AG08396 (cell line): ENCODE measurements at places on chromosomes 13 and 19.

- DNase-seq: no peak
Measured at GRCh38 chr13:52067237-52067636, 42.7 kb downstream of the UTP14C start.

DNA sequence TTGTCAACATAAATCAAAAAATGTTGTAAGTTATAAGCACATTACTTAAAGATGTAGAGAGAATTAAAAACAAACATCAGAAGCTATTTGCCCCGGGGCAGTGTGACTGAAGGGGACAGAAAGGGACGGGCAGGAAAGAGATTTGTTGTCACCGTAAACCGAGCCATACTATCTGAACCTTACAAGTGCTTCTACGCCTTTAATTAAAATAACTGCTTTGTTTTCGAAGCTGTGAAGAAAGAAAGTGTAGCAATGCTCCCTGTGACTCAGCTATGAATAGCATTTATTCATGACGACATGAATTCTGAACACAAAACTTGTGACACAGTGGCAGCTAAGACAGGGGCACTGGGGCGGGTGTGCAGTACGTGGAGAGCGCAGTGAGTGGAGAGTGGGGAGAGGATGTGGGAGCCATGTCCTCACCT lies 30.0 kb downstream of the ZNF787 start:
- DNase-seq: peak; percentile 73

DNA sequence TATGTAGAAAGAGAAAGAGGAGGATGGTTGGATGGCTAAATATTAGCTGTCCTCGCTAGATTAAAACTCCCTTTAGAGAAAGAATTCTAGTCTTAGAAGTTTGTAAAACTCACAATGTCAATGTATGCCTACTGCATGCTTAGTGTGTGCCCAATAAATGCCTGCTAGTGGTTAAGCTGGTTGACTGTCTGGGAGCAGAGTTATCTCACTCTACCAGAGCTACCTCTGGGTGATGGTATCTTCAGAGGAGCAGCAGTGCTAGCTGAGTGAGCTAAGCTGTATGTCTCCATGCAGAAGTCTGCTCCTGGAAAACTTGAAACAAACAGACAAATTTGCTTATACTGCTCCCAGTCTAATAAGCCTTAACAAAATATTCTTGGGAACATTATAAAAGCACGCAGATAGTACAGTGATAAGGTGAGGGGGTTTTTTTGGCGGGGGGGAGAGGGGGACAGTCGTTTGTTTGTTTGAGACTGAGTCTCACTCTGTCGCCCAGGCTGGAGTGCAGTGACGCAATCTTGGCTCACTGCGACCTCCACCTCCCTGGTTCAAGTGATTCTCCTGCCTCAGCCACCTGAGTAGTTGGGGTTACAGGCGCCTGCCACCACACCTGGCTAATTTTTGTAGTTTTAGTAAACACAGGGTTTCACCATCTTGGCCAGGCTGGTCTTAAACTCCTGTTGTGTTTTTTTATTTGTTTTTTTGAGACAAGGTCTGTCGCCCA lies 202.8 kb upstream of the TSC22D1 start:
- DNase-seq: no peak

GRCh38 chr19:12163826-12164225 lies 930 bp downstream of the ZNF136 start:
- peak; percentile 70 for DNase-seq

- DNase-seq: peak; percentile 19
Measured at GRCh38 chr13:33931397-33932311, 113.7 kb downstream of the RFC3 start.

DNA sequence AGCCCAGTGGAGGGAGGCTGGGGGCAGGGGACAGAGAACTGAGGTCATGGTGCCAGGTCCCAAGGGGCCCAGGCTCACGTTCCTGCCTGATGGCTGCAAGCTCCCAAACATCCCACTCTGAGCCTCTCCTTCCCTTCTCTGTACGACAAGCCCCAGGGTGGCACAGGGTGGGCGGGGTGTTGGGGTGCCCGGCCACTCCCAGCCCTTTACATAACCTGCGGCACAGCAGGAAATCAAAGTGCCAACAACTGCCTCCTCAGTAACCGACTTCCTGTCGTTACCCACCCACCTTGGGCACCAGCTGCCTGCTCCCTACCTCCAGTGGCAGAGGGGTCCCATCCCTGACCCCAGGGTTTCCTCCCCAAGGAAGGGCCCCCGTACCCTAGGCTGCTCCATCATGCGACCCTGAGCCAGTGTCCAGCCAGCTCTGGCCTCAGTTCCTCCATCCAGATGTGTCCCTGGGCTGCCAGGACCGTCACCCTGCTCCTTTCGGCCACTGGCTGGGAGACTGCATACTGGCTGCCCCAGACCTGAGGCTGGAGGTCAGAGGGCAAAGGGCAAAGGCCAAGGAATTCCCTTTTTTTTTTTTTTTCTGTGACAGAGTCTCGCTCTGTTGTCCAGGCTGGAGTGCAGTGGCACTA lies 27.7 kb upstream of the NFIC start:
- no peak for DNase-seq

- no peak for DNase-seq
Measured at GRCh38 chr13:43244481-43244880, 221.1 kb downstream of the DNAJC15 start.

GRCh38 chr13:21005193-21005592 lies 56.2 kb downstream of the LATS2 start:
- DNase-seq: no peak

DNA sequence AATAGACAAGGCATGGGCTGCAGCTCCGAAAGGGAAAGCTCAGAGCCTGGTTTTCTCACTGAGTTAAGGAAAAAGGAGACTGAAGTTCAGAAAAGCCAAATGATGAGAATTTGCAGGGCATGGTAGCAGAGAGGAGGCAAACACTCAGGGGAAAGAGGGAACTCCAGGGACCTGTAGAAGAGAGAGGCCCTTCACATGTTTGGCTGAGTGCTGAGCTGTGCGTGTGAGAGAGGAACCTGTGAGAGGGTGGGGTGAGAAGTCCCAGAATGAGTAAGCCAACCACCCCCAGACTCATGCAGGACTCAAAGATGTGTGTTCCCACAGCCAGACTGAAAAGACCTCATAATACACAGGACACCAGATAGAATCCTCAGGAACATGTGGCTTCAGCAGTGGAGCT lies 2.8 kb upstream of the CRYL1 start:
- no peak for DNase-seq

DNA sequence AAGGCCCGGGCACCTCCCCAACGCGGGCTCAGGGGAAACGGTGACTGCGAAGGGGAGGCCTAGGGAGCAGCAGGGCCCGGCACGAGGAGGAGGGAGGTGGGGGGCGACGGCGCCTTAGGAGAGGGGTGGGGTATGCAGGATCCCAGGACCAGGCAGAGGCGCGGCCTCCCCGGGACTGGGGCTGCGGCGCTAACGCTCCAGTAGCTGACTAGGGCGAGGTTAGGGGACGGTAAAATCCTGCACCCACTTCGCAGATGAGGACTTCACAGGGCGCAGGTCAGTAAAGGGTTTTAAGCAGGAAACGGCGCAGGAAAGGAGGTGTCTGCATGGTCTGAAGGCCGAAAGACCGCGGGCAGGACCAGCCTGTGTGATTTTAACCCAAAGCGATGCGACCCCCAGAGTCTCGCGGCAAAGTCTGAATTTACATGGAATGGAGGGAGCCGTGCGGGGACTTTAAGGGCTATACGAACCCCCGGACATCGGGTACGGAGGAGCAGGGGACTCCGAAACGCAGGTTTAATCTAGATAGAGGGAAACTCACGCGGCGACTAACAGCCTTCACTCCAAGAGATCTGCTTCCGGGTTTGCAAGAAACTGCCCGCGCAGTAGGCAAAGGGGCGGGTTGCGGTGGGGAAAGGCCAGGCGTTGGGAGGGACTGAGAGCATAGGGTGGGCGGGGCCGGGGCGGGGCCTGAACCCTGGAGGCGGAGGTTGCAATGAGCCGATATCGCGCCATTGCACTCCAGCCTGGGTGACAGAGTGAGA lies at the start of gene ZNF665:
Gene ZNF665 (minus strand): TSS at position 588 of the 764 bp plus-strand sequence. CDS start 10,460 bp downstream, outside the sequence.
- DNase-seq: peak; percentile 89

- no peak for DNase-seq
Measured at GRCh38 chr19:30896554-30896953, 452.7 kb downstream of the TSHZ3 start.
